Progenitor cell of endocrine pancreas (in vitro differentiated cells): ENCODE measurements at places on chromosomes 6 and 20.
A peak's percentile ranks its signal among the peaks of the same experiment; 100 is the strongest.

GRCh38 chr6:167827583-167828324 is 1.0 kb downstream of the AFDN start:
- DNase-seq: peak; percentile 45

DNA sequence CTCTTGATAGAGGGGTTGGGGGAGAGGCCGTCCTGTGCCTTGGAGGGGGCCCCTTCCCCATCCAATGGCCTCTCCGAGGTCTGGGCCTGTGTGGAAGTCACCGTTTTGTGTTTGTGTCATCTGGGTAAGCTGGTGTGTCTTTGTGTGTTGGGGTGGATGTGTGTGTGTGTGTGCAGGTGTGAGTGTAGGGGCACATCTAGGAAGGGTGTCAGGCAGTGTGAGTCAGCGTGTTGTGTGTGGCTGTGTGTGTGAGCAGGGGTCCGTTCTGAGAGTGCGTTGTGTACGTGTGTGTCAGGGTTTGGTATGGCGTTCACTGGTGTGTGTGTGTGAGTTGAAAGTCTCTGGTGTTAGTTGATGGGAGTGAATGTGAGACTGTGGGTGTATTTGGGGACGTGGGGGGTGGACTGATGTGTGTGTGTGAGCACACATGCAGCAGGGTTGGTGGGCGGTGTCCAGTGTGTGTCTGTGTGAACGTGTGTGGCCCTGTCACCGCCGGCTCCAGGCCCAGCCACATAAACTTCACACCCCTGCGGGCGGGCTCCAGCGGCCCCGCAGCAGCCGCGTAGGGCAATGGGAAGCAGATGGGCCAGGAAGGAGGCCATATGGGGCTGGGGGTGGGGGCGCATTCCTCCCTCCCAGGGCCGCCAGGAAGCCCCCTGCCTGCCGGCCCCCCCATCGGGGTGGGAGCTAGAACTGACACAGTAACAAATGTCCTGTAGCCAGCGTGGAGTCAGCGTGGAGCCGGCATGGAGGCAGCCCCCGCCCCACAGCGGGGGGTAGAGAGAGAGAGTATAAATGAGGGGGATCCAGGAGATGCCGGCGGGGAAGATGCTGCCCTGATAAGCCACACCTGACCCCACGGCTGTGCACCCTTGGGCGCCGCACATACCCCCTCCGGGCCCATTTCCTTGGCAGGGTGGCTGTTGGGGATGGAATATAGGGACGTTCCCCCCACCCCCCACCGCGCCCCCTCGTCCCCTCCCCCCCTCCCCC is 32.1 kb downstream of the SNAI1 start:
- no peak for DNase-seq

GRCh38 chr20:33431797-33432381 is 11.7 kb downstream of the SNTA1 start:
- no peak for DNase-seq

- no peak for DNase-seq
Measured at GRCh38 chr6:90758741-90759140, 171.9 kb upstream of the MAP3K7 start.

DNA sequence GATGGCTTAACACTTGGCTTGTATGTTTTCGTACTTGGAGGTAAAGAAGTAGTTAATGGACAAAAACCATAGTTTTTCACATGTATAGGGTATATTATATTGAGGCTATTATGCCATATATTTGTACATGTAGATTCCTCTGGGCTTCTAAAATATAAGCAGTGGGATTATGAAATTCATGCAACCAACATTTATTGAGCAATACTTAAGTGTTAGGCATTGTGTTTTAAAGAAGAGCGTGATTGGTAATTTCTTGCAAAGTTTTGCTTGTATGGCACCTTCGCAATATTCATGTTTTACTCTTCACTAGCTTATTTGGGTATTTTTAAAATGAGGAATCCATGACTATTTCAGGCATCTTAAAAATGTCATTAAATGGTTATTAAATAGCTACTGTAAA is 2.5 kb downstream of the TULP4 start:
- no peak for DNase-seq

DNA sequence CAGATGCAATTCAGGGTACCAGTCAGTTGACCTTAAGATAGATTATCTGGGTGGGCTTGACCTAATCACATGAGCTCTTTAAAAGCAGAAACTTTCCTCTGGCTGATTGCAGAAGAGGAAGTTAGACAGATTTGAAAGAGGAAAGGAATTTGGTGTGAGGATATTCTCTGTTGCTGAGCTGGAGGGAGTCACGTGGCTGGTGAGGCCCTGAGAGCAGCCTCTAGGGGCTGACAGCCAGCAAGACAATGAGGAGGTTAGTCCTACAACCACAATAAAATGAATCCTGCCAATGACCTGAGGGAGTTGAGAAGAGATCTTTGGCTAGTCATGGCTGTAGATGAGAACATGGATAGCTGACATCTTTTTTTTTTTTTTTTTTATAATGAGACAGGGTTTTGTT is 87.0 kb upstream of the B3GAT2 start:
- DNase-seq: no peak

GRCh38 chr6:52373151-52373690 is 11.3 kb downstream of the PAQR8 start:
- no peak for DNase-seq

DNA sequence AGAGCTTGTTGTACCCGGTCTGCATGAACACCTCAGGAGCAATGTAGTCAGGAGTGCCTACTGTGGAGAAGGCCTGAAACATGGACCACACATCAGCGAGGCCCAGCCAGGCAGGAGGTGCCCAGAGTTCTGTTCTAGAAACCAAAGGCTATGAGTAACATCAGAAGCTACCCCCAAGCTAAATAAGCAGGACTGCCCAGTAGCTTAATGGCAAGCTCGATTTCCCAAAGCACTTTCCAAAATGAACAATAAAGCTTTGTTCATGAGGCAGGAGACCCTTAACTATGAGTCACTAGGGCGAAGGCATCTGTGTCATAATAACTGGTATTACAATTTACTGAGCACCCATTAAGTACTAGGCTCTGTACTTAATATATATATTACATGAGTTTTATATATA is 47.4 kb downstream of the STK38 start:
- DNase-seq: no peak

GRCh38 chr6:35377002-35377401 is 34.6 kb downstream of the PPARD start:
- DNase-seq: no peak

DNA sequence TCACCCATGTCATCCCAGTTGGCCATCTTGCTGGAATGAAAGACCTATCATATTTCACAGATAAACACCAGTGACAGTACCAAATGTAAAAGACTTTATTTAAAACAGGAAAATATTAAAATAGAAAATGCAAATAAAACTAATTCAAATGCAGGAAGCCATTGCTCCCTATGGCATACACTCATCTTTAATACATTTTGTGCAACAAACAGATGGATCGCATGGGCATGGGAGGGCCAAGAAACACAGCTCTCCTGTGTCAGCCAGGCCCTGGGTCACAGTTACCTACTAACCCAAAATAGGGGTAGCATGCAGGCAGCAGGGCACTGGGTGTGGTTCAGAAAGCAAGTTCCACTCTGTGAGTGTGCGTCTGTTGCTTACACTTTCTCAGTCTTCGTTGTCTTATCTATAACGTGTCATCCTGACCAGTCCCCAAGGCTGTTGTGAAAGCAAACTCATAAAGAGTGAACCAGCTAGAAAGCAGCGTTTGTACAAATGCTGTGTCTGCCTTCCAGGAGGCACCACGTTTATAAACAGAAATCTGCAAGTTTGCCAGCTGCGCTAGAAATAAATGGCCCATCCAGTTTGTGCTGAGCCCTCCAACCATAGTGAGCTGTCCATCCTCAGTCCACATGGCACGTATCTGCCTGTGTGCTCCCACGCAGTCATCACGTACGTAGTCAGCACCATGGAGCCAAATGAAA is 180.5 kb downstream of the SYNDIG1 start:
- no peak for DNase-seq

- no peak for DNase-seq
Measured at GRCh38 chr6:62942000-62942399, 269.3 kb upstream of the FKBP1C start.

DNA sequence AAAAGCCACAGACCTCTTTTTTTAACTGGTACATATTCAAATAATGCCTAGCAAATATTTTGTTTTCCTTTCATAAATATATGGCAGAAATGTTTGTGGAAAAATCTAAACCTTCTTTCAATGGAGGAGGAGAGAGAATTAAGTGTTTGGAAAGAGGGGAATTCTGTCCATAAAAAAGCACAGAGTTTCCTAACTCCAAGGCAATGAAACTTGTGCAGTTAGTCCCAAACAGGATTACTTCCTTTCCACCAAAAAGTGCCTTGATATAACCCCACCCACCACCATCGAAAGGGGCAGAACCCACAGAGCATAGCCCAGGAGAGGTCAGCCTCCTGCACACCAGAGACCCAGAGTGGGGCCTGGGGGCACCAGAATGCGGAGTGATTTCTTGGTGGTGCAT is 106.3 kb downstream of the OGFRL1 start:
- DNase-seq: no peak

DNA sequence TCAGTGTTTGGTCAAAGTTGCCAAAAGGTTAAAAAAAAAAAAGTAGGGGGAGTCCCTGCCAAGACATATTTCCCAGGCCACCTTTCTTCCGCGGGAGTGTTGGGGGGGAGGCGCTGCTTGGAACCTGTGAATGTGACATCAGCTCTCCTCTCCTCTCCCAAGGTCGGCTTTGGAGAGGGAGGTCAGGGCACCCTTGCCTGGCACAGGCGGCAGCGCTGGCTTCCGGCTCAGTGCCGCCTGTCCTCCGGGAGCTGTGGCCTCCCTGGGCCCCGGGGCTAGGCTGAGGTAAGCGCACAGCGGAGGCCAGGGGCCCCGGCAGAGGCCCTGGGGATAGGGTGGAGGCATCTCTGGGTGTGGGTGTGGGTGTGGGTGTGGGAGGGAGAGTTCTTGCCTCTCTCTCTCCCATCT is 1.9 kb upstream of the EDN1 start:
- no peak for DNase-seq

- DNase-seq: peak; percentile 18
Measured at GRCh38 chr6:83057705-83058321, 7.8 kb downstream of the UBE3D start.

GRCh38 chr6:11217360-11218101 is 14.9 kb downstream of the NEDD9 start:
- no peak for DNase-seq

DNA sequence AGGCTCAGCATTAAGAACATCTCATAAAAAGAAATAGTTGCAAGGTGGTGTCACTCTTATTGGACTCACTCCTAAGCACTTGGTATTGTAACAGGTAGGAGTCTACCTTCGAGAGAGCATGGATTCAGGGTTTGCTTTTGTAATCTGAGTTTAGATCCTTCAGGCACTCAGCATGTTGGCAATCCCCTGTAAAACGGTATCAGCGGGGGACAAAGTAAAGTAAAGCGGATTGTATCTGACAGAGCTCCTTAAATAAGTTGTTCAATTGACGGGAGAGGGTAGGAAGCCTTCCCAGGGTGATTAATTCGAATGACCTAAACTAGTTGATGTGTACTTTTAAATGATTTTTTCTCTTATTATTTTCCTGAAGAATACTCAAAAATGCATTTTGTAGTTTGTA is 869.8 kb upstream of the EPHA7 start:
- no peak for DNase-seq

DNA sequence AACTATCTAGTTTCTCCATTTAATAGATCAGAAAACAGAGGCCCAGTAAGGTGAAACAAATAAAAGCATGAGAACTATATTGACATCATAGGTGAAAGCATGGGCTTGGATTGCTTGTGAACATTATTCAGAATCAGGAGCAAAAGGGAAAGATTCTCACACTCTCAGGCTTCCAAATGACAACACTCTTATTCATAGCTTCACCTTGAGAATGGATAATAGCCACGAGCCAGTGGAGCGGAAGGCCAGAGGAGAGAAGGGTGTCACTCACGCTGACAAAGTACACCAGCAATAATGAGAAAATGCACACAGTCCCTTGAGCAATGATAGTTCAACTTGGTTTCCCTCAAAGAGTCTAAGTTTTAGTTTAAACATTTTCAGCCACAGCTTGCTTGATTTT is 339.0 kb downstream of the TPBG start:
- DNase-seq: no peak

- no peak for DNase-seq
Measured at GRCh38 chr20:61953037-61954021, 112.4 kb downstream of the TAF4 start.

GRCh38 chr6:130760006-130760405 is 67.2 kb upstream of the SMLR1 start:
- no peak for DNase-seq

- DNase-seq: no peak
Measured at GRCh38 chr6:47203266-47203937, 106.3 kb downstream of the TNFRSF21 start.

- no peak for DNase-seq
Measured at GRCh38 chr20:54085910-54086309, 15.5 kb upstream of the BCAS1 start.

DNA sequence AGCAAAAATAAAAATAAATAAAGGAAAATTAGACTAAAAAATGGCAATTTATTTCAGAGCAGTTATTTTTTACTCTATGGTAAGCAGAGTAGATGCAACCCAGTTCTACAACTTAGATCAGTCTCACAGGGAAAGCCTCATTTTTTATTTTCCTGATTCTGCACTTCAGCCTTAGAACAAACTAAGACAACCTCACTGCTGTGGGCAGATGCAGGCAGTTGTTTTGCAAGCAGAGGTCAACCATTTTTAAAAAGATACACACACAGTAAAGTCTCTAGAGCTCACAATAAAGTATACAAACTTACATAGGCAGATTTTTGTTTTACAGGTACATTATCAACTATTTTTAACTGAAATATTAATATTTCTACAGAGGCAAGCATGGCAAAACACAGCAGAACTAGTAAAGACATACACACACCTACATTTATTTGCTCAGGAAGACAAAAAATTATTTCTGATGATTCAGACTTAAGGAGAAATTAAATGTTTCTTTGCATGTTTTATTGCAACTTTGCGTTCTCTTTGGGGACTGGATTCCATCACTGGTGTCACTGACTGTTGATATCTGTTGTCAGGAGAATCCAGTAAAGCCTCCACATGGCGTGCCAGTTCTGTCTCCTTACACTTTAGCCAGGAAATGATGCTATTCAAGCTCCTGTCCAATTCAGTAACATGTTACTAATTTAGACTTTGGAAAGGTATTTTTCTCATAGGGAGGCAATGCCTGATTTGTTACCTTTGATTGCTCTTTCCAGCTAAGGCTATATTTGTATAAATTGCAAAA is 102.7 kb downstream of the TRDN start:
- no peak for DNase-seq

DNA sequence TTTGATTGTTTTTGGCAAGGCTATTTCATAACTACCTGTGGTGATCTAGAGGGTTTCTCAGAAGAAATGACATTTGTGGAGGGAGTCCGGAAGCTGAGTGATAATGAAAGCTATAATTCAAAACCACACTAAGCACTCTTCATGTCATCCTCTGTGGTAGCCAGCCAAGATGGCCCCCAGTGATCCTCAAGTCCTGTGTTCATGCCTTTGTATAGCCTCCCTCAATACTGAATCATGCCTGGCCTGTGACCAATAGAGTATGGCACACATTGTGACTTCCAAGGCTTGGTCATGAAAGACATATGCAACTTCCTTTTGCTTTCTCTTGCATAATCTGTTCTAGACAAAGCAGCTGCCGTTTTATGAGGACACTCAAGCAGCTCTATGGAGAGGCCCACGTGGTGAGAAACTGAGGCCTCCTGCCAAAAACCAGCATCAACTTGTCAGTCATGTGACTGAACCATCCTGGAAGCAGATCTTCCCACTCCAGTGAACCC is 12.8 kb upstream of the DNAAF9 start:
- no peak for DNase-seq

- no peak for DNase-seq
Measured at GRCh38 chr6:166486536-166486880, 100.0 kb downstream of the RAMACL start.
